Activated CD4-positive, alpha-beta T cell treated with anti-CD3 and anti-CD28 coated beads, Interleukin-2, amount 50 U/mL, for 1 hour (primary cell): ENCODE measurements at places on chromosomes 1 and 21.

DNA sequence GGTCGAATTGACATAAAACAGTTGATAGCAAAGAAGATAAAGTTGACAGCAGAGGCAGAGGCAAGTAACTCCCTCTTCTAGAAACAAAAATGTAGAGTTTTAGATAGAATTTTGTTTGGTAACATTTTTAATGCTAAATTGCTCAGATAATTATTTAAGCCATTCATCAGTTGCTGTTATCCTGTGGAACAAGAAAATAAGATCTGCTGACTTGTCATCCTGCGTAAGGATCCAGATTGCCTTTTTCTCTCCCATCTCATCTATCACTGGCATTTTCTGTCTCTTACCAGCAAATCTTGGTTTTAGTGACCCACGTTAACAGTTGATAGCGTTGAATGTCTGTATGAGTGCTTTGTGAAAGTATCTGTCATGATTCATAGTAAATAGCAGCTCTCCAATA lies 29.8 kb downstream of the SOAT1 start:
- DNase-seq, result no peak

DNA sequence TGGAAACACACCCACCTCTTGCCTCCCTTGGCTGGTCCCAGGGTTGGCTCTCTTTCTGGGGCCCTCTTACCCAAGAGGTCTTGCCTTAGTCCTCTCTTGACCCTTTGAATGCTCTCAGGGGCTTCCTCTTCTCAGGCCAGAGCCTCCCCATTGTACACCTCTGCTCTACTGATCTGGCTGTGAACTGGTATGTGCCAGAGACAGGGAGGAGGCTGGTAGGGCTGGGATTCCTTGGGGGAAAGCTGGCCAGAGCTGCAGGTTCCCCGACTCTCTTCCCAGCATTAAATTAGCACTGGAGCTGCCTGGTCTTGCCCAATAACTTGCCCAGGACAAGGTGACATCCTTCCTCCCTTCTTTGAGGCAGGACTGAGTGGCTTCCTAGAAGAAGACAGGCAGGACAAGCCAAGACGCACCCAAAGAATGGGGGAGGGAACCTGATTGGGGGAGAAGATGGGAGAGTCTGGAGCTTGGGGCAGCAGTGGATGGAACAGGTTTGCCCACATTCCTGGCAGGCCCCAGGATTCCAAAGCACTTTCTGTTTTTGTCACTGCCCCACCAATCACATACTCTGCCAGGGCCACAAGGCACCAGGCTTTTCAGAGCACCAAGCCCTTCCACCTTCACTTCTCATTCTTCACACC lies 37.2 kb upstream of the CITED4 start:
- no peak for DNase-seq

- DNase-seq, result peak; percentile 20
Observed at GRCh38 chr1:160097151-160097910, 1.1 kb downstream of the IGSF8 start.

DNA sequence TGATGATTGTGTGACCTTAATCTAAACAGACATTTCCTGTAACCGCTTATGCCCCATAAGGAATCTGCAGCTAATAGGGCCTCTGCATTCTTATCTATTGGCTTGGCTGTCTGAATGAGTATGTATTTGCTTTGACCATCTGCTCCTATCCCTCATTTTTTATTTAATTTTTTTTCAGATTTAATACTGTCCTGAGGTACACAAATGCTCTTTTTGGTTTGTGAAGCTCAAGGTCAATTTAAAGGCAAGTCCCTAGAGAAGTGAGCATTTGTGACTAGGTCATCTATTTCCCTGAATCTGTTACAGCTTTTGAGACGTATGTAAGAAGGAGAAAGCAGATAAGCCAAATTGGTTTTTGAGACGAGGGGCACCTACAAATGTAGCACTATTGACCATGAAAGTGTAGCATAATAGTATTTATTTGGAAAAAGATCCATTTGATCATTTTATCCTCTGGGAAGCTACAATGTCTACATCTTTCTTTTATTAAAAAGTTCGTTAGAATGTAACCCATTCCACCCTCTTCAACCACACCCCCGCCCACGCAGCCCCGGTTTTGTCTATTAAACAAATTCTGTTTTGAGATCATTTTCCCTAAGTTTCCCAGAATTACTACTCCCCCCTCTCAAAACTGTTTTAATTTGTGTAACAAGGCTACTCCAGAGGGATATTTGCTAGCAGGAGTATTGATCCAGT lies 69.2 kb upstream of the HSPA13 start:
- DNase-seq, result no peak

DNA sequence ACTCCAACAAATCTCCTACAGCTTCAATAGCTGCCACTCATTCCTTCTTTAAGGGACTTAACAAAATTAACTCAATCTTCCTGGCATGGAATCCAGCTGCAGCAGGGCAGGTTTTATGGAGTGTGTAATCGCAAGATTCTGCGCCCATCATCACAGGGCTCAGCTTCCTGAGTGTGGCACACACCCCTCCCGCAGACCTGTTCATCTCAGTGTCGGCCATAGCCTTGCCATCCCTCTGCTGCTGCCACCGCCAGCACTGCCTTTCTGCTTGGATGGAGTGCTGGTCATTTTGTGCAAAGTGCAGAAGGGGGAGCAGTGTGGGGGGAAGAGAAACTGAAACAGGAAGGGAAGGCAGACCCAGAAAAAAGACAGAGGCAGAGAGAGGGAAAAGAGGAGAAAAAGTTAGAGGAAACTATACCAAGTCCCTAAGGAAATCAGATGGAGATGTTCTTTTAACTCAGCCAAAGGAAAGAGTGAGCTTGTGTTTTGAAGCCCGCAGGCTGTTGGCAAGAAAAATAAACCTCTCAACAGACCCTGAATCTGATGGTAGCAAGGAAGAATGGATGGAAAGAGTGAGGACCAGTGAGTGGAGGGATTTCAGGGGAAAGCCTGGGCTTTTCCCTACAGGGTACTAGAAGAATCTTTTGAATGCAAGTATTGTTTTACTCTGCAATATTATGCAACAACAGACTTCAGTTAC lies 324.2 kb downstream of the SEC16B start:
- DNase-seq, result no peak

DNA sequence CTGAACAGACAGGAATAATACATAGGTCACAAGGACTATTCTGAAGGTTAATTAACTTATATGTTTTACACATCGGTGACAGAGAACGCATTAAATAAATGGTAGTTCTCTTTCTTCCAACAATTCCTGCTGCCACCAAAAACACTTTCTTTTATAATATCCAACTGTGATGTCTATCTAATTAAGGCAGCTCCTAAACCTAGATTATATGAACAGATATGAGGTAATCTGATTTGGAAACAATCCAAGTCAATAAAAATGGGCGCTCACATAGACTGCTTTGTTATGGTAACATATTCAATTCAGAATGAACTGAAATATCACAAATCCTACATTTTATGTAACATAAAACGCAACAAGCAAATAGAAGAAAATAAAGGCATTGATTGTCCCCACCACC lies 16.0 kb downstream of the CYYR1 start:
- DNase-seq, result no peak

DNA sequence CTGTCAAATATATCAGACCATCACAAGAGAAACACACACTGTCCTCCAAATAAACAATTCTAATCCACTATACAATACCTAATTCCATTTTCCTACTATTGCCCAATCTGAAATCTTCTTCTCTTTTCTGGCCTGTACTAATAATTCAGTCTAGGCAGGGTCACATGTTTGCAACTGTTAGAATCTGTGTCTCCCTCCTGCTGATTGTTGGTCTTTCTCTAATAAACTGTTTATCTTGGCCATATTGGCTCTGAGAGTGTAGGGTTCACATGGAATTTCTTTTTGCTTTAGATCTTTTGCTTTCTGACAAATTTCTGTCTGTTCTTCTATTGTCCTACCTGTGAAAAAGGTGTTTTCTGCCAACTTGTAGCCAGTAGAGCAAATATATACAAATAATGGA lies 319.9 kb upstream of the ADAMTS5 start:
- DNase-seq, result no peak

- no peak for DNase-seq
Observed at GRCh38 chr1:221381910-221382623, 359.8 kb downstream of the DUSP10 start.

DNA sequence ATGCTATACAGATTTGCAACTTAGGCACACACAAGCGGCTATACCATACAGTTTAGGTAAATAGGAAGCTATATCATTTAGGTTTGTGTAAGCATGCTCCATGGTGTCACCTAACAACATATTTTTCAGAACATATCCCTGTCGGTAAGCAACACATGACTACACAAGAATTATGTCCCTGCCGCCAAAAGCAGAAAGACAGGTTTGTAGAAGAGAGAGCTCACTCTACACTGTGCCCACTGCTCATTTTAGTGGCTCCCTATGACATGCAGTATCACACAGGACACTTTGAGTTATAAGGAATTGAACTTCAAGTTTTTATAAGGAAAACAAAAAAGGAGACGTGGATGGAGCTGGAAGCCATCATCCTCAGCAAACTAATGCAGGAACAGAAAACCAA lies 132.5 kb upstream of the KAZN start:
- no peak for DNase-seq

DNA sequence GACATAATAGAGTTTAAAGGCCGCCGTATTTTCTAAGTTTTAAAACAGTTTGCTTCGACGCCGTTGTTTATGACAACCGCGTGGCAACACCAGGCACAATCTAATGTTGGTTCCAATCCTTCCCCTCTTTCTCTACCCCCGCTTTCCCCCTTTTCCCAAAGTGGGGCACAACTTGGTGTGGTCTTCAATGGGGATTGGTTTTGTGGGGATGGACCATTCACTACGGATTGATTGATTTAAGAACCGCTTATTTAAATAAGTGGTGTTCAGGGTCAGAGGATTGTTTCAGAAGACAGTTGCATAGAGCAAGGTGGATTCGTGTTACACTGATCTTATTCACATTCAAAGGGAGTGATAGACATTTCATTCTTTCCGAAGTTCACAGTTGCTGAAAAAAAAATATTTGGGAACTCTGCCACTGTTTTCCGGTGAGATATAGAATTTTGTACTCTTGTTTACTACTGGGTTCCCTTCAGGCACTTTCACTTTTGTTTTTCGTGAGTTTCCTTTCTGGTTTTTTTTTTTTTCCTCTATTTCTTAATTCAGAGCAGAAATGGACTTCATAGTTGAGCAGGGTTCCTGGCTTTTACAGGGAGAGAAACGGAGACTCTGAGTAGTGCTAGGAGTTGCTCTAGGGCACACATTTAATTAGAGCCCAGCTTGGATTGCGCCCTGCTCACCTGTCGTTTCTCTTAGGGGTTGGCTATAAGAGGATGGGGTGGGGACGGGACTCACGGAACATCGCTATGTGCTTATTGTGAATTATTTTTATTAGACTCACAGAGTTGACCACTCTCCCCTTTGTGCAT lies 79.6 kb upstream of the AK4 start:
- DNase-seq, result no peak

GRCh38 chr1:46036894-46037839 lies 95.3 kb downstream of the PIK3R3 start:
- peak; percentile 87 for DNase-seq

DNA sequence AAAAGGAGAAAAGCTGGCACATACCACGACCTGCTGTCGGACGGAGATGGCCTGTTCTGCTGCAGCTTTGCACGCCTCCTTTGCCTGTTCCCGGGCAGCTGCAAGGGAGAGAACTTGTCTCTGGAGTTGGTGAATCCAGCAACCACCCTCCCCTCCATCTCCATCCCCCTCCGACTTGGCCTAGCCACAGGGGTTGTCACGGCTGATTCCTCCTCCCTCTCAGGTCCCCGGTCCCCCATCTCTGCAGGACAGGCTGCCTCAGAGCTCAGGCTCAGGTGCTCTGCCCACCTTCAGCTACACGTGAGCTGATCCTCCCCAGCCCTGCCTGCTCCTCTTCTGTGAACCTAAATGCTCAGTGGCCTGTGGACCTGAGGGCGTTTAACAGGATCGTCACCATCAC lies 11.1 kb upstream of the SRM start:
- no peak for DNase-seq

GRCh38 chr1:157140063-157140588 lies 1.9 kb upstream of the ETV3 start:
- DNase-seq, result no peak

DNA sequence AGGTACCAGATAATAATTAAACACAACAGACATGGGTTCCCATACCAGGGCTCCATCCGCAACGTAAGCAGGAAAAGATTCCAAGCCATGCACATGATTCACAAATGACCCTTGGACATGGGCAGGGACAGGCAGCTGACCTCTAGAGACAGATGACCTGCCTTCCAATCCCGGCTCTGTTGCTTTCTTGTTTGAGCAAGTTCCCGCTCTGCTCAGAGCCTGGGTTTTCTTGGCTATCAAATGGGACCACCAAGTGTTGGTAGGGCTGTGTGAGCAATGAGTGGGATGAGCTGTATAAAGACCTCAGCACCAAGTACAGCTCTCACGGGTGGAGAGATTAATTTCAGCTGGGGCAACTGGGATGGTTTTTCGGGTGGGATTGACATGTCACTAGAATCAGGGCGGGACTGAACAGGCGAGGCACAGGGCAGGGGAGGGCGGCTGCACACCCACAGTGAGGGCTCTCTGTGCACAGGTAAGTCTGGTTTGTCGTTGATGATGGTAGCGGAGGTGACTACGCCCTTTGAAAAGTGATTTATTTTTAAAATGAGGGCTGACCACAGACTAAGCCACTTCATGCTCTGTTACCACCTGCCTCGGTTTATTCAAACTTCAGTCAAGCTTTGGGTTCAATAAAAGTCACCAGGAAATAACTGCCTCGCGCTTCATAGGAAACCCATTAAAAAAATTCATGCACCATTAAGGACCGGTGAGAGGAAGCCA lies 57.5 kb upstream of the IFFO2 start:
- DNase-seq, result no peak

GRCh38 chr21:38478782-38479181 lies 19.5 kb downstream of the ERG start:
- DNase-seq, result no peak

- no peak for DNase-seq
Observed at GRCh38 chr1:207328004-207328403, 6.5 kb downstream of the CD55 start.

- DNase-seq, result no peak
Observed at GRCh38 chr1:171929121-171929520, 87.8 kb downstream of the DNM3 start.

DNA sequence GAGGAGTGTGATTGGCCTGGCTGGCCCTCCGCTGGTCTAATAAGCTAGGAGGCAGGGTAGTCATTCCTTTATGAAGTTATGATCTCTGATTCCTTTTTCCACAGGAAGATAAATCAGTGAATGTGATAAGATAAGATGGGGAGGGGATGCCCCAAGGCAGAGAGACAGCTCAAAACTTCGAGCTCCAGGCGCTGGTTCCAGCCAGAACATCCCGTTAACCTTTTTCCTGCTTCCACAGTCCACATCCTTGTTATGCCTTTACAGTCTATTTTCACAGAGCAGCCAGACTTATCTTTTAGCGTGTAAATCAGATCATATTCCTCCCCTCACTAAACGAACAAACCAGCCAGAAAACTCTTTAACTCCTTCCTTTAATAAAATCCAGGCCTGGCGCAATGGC lies 38.5 kb upstream of the BMP8B start:
- DNase-seq, result no peak
